ENCODE measurements at places on chromosomes 2 and 18.
A peak's percentile ranks its signal among the peaks of the same experiment; 100 is the strongest.

DNA sequence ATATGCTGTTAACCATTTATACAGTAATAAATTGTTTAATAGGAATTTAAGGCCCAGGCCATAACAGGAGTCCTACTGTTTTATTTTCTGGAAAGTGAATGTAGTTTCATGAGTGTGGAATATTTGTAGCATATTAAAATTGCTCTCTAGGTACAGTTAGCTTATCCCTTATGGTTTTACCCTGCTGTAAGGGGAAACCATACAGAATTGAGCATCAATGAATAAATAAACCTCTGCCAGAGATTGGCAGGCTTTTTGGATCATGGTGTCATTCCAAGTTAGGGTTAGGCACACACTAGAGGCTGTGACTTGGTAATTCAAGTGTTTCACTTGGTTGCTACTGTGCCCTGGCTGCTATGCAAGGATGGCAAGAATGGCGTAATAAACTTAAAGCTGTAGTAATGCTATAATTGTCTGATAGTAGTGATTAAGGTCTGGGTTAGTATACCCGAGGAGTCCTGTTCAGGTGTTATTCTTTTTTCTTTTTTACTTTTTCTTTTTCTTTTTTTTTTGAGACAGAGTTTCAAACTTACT lies 30.4 kb downstream of the BMPR2 start:
- no peak for DNase-seq
- H3K27ac ChIP-seq, result no peak overlapping the region
- H3K4me3 ChIP-seq, result no peak overlapping the region
- no peaks in the 10 kb centered on the region for H3K27me3 ChIP-seq

GRCh38 chr2:125427721-125428315 lies 1228.1 kb upstream of the GYPC start:
- H3K36me3 ChIP-seq, result no peaks in the 10 kb centered on the region
- no peaks in the 10 kb centered on the region for H3K27me3 ChIP-seq
- H3K4me3 ChIP-seq, result no peak overlapping the region
- H3K27ac ChIP-seq, result no peak overlapping the region

DNA sequence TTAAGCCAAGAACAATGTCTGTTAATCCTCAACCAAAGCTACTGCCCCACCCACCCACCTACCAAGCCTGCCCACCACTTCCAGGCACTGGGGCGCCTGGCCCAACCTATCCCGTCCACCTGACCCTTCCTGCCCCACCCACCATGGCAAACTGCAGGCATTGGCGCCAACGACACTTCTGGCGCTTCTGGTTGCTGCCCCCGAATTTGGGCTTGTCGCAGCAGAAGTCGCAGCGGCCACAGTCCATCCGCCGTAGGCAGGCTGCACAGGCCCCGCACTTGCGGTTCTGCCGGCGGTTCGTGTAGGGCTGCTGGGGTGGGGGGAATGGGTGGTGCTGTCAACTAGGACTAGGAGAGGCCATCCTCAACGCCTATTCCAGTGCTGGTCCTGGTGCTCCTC lies 7.3 kb downstream of the MBD1 start:
- H3K36me3 ChIP-seq, result no peaks in the 10 kb centered on the region
- peaks cover 4% of the 10 kb centered on the region for H3K4me1 ChIP-seq
- H3K27me3 ChIP-seq, result no peaks in the 10 kb centered on the region
- H3K27ac ChIP-seq, result no peak overlapping the region
- no peak overlapping the region for H3K4me3 ChIP-seq

DNA sequence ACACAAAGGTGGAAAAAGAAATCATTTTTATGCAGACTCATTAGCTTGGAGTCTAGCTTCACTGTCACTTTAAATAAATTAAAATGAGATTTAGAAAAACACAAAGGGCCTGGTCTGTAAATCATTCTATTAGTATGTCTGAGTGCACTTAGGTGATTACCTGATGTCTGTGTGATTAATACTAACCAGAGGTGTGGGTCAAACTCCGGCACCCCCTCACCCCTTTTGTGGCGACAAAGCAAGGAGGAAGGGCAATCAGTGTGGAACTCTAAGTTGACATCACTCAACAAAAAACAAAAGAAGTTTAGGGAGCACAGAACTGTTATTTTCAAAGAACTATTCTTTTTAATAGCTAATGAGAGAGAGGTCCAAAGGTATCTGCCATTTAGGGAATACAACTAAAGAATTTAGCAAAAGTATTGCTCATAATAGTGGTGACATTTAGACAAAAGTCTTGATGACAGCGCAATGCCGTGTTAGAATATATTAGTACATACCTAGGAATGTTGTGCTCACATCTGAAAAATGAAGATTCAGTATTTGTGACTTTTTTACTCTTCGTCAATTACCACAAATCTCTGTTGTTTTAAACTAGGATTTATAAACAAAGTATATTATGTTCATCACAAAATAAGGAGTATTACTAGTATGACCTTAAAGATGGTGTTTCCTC lies 66.3 kb downstream of the ZEB2 start:
- H3K36me3 ChIP-seq, result no peaks in the 10 kb centered on the region
- DNase-seq, result no peak
- no peaks in the 10 kb centered on the region for H3K27me3 ChIP-seq
- H3K4me1 ChIP-seq, result no peaks in the 10 kb centered on the region

- DNase-seq, result no peak
- H3K27ac ChIP-seq, result peak overlapping the region; percentile 26
- H3K4me1 ChIP-seq, result no peaks in the 10 kb centered on the region
- no peaks in the 10 kb centered on the region for H3K36me3 ChIP-seq
- no peak overlapping the region for H3K4me3 ChIP-seq
Observed at GRCh38 chr2:67322353-67323001, 74.7 kb upstream of the ETAA1 start.

- H3K4me1 ChIP-seq, result no peaks in the 10 kb centered on the region
- no peak overlapping the region for H3K4me3 ChIP-seq
- no peak for DNase-seq
- H3K36me3 ChIP-seq, result no peaks in the 10 kb centered on the region
- H3K27me3 ChIP-seq, result no peaks in the 10 kb centered on the region
Observed at GRCh38 chr2:139142252-139142880, 362.2 kb upstream of the NXPH2 start.

DNA sequence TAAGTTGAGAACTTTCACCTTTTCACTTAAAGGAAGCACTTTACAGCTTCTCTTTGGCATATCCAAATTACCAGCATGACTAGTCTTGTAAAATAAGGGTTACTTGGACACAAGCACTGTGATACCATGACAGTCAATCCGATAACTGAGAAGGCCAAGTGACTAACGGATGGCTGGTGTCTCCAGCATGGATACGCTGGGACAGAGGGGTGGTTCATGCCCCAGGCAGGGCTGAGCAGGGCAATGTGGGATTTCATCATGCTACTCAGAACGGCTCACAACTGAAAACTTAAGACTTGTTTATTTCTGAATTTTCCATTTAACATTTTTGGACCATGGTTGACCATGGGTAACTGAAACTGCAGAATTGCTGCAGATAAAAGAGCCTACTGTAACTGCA lies 43.1 kb upstream of the GPR155 start:
- no peak overlapping the region for H3K4me3 ChIP-seq
- H3K27ac ChIP-seq, result no peak overlapping the region
- no peak for DNase-seq

- H3K4me1 ChIP-seq, result no peaks in the 10 kb centered on the region
- no peak overlapping the region for H3K27ac ChIP-seq
- no peaks in the 10 kb centered on the region for H3K36me3 ChIP-seq
- no peaks in the 10 kb centered on the region for H3K27me3 ChIP-seq
Observed at GRCh38 chr2:196640031-196640548, 575 bp downstream of the CCDC150 start.

GRCh38 chr2:219485201-219485580 lies 13.5 kb upstream of the GMPPA start:
- DNase-seq, result no peak
- H3K27me3 ChIP-seq, result no peaks in the 10 kb centered on the region

DNA sequence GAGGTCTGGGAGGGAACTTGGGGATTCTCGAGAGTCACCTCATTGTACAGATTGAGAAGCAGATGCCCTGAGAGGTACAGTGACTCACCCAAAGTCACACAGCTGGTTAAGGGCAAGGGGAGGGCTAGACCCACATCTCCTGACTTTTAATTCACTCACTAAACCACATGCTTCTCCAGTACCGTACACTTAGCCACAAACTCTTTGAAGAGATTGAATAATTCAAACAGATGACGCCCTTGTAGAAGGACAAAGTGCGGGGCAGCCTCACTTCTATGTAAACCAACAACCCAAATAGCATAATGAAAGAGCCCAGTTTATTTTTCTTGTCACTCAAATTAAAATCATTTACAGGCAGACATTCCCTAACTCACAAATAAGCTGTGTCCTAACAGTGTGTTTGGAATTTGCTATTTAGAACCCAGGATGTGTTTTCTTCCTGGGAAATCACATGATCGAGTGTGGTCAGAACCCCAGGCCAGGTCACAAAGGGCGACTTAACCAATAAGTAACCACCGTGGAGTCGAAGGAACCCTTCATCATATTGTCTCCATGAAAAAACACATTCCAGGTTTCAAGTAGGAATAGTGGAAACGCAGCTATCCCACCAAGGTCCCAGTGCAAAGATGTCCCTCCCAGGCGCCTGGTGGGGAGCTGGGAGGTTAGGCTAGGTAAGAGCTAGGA lies 35.8 kb upstream of the PTPN4 start:
- no peaks in the 10 kb centered on the region for H3K27me3 ChIP-seq
- no peak overlapping the region for H3K27ac ChIP-seq
- H3K4me3 ChIP-seq, result no peak overlapping the region

DNA sequence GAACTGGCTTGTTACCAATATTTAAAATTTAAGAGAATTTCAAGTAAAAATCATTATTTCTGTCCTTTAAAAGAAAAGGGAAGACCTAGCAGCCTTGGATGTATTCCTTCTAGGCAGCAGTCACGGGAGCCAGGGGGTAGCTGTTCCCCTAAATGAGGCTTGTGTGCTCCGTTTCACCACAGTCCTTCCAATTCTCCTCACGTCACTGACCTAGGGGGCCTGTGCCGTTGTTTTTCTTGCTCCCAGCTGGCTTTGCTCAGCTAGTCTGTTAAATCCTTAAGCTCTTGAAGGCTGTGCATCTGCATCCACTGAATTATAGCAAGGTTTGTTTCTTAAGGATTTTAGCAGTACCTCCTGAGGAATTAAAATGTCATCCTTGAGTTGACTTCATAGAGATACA lies 9.9 kb downstream of the KLHL23 start:
- H3K4me1 ChIP-seq, result no peaks in the 10 kb centered on the region
- no peak overlapping the region for H3K27ac ChIP-seq
- no peak for DNase-seq
- H3K27me3 ChIP-seq, result no peaks in the 10 kb centered on the region
- H3K4me3 ChIP-seq, result no peak overlapping the region
- H3K36me3 ChIP-seq, result no peaks in the 10 kb centered on the region

GRCh38 chr2:209456489-209456888 lies 32.6 kb downstream of the MAP2 start:
- H3K4me1 ChIP-seq, result no peaks in the 10 kb centered on the region
- no peaks in the 10 kb centered on the region for H3K27me3 ChIP-seq
- no peaks in the 10 kb centered on the region for H3K36me3 ChIP-seq
- no peak for DNase-seq
- no peak overlapping the region for H3K27ac ChIP-seq
- H3K4me3 ChIP-seq, result no peak overlapping the region

- no peak overlapping the region for H3K4me3 ChIP-seq
- no peak overlapping the region for H3K27ac ChIP-seq
- H3K36me3 ChIP-seq, result no peaks in the 10 kb centered on the region
Observed at GRCh38 chr2:128435576-128436478, 117.2 kb upstream of the HS6ST1 start.

- no peaks in the 10 kb centered on the region for H3K36me3 ChIP-seq
- peak; percentile 22 for DNase-seq
- no peaks in the 10 kb centered on the region for H3K27me3 ChIP-seq
- no peaks in the 10 kb centered on the region for H3K4me1 ChIP-seq
- H3K27ac ChIP-seq, result no peak overlapping the region
Observed at GRCh38 chr2:240614391-240614790, 10.9 kb upstream of the GPR35 start.

DNA sequence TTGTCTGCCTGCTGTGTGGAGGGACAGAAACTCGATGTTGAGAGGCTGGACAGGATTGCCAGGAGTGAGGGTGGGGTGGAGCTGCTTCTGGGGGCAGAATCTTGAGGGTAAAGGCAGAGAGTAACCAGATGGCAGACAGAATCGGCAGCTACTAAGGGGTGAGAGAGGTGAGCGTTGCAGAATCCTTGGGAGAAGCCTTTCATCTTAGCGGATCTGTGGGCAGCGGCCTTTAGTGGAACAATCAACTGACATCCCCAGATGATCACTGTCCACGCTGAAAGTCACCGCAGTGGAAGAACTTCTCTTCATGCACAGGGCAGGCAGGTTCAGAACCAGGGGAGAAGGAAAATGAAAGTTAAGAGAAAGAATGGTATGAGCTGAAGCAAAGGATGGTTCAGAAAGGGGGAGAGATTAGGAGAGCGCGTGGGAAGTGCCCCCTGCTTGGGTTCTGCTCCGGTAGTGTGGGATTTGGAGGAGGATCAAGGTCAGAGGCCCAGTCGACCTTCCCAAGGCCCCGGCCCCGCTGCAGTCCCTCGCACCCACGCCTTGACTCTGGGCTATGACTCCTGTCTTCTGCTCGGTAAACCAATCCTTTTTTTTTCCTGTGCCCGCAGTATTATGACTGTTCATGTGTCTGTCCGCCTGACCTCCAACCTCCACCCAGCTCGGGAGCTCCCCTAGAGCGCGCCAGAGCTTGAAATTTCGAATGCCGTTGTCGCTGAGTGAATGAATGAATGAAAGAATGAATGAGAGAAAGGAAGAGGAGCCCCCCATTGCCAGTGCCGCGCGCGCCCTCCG lies 584 bp downstream of the BOLA3 start:
- H3K4me3 ChIP-seq, result peak overlapping the region; percentile 62
- peak overlapping the region; percentile 41 for H3K27ac ChIP-seq
- peaks cover 21% of the 10 kb centered on the region for H3K36me3 ChIP-seq
- H3K27me3 ChIP-seq, result no peaks in the 10 kb centered on the region

DNA sequence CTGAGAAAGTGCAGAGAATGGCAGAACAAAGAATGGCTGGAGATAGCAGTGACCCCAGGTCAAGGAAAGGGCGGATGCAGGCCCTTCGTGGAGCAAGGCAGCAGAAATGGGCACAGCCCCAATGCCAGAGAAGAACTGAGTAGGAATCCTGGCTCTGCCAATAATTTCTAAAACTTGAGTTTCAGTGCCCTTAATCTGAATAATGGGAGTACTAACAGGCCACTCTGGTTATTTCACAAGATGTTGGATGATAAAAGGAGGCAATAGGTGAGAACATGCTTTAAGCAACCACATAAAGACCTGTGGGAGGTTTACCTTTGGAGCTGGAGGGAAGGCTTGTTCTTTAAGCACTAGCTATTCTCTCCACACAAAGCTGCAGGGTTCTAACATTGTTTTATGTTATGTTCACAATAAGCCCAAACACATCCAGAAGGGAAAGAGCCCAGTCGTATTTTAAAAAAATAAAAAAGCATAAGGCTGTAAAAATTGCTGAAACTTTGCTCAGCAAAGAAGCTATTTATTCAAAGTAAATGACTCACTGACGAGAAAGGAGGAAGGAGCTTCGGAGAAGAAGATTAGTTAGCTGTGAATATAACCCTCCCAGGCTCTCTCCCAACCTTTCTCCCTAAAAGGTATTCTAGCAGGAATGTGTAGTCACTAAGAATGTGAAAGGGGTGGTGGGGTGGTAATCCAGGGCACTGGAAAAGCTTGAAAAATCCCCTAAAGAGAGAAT lies 470.2 kb downstream of the TXNL1 start:
- no peaks in the 10 kb centered on the region for H3K4me1 ChIP-seq
- no peak overlapping the region for H3K4me3 ChIP-seq
- H3K27me3 ChIP-seq, result no peaks in the 10 kb centered on the region
- H3K36me3 ChIP-seq, result no peaks in the 10 kb centered on the region
- no peak for DNase-seq
- no peak overlapping the region for H3K27ac ChIP-seq

Measured in Peyer's patch (tissue), 4 donors.